ENCODE measurements at places on chromosomes 7 and 10. TPM values are rescaled to one million over a fixed set of nuclear protein-coding genes. Genes with fewer than 3 reads are reported as not detected.

DNA sequence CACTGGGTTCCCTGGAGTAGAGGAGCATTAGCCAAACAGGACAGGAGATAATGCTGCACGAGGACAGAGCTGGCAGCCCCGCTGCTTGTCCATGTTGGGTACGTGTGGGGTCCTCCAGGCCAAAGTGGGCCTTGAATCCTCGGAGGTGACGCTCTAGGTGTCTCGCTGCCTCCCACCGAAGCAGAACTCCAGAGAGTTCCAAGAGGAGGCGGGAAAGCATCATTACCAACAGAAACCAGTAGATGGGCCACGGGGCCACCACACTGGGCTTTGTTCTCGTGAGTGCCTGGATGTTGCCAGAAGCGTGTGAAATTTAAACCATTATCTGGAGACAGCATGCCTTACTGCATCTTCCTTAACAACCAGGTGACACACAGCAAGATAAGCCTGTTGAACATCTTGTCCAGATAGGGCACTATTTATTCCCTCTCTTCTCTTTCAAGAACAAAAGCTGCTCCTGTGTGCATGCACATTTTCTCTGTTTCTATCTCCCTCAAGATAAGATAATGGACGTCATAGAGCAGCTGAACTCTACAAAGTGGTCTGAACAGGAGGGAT is 56.8 kb downstream of the TNS3 start:
- no peak for DNase-seq

- DNase-seq = peak; percentile 80
Measured at GRCh38 chr7:113548561-113548960, 370.2 kb downstream of the PPP1R3A start.

GRCh38 chr10:126481181-126481580 is 92.9 kb upstream of the ADAM12 start:
- DNase-seq = no peak

- no peak for DNase-seq
Measured at GRCh38 chr7:47735431-47736345, 153.8 kb upstream of the TNS3 start.

DNA sequence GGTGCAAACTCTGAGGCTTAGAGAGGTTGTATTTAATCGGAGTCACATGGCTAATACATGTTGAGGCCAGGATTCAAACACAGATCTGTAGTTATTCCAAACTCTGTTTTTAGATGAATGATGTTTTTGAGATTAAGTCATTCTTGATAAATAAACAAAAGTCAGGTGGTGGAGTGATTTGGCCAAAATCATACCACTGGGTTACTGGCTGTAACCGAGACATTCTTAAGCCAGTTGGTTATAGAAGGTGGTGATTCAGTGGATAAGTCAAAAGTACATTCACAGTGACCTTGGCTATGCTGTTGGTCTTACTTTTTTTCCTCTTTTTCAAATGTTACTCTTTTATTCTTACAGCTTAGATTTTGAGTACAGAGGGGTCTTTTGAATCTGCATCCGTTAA is 361.4 kb downstream of the KIF20B start:
- no peak for DNase-seq

- DNase-seq = no peak
Measured at GRCh38 chr7:103951311-103951710, 38.1 kb downstream of the RELN start.

DNA sequence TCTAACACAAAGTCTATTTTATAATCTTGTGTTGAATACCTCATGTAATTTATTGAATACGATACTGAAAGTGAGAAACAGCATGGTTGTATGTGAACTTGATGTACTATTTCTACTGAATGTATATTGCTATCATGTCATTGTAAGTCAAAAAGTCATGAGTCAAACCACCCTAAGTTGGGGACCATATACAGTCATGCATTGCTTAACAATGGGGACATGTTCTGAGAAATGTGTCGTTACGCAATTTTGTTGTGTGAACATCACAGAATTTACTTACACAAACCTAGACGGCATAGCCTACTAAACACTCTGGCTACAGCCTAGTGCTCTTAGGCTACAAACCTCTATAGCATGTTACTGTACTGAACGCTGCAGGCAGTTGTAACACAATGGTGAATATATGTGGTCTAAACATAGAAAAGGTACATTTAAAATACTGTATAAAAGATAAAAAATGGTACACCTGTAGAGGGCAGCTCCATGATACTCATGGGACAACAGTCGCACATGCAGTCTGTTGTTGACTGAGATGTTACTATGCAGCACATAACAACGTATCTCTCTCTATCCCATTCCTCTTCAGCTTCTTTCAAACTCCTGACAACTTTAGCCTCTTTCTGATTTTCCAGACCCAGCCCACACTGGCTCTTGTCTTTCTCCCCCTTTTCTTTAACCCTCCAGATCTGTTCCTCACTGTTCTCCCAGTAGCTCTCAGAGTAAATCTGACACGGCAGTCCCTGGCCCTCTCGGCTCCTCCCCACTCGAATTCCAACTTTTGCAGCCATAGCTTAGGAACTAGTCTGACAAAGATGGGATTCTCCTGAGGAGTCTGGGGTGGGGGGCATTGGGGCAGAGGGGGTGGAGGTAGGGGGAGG is 90.1 kb downstream of the SNX10 start:
- DNase-seq = no peak

- no peak for DNase-seq
Measured at GRCh38 chr10:92303096-92303495, 12.1 kb downstream of the MARCHF5 start.

GRCh38 chr7:85693326-85693725 is 506.5 kb upstream of the SEMA3D start:
- DNase-seq = no peak

DNA sequence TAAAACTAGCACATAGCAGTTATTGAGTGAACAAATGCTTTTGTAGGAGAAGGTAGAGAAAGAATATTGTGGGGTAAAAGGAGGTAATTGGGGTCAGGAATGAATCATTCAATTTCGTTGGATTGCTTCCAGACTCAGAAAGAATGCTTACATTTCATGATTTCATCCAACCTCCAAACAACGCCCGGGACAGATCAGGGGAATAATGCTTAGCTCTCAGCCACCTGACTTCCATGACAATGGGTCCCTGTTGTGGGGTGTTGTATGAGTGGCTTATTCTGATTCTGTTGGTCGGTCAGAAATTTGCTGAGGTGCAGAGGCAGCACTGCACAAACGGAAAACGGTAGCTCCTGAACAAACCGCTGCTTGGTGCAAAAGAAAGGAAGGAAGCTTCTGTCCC is 24.0 kb upstream of the INPP5F start:
- peak; percentile 27 for DNase-seq

GRCh38 chr7:117041822-117042221 is 88.5 kb downstream of the ST7 start:
- no peak for DNase-seq

GRCh38 chr10:85847085-85847484 is 519.5 kb downstream of the GRID1 start:
- no peak for DNase-seq

DNA sequence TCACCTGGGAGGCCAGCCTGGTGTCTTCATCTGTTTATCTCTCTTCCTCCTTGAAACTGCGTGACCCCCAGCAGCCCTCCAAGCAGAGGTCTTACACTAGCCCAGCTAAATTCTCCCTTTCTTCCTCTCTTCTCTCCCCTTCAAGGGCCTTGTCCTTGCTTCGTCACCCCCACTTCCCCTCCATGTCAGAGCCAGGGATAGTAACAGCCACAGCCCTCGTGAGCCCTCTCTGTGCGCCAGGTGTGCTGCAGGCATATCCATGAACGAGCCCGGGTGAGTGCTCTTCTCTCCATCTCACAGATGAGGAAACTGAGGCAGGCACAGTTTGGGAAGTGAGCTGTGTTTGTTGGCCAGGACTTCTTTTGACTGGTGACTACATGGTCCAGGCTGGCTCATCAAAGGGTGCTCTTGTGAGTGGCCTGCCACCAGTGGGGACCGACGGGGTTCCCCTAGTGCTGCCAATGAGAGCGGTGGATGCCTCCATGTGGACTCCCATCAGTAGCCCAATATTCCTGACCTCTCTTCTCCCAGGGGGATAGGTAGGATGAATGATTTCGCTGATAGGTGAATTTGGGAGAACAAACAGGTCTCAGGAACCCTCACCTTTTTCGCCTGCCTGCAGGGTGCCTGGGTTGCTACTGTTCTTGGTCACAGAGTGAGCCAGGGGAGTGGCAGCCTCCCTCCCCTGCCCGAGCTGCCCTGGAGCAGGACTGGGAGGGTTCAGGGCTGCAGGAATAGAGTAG is 38.1 kb downstream of the ADRA2A start:
- no peak for DNase-seq

GRCh38 chr7:47233996-47234395 is 347.9 kb downstream of the TNS3 start:
- no peak for DNase-seq

DNA sequence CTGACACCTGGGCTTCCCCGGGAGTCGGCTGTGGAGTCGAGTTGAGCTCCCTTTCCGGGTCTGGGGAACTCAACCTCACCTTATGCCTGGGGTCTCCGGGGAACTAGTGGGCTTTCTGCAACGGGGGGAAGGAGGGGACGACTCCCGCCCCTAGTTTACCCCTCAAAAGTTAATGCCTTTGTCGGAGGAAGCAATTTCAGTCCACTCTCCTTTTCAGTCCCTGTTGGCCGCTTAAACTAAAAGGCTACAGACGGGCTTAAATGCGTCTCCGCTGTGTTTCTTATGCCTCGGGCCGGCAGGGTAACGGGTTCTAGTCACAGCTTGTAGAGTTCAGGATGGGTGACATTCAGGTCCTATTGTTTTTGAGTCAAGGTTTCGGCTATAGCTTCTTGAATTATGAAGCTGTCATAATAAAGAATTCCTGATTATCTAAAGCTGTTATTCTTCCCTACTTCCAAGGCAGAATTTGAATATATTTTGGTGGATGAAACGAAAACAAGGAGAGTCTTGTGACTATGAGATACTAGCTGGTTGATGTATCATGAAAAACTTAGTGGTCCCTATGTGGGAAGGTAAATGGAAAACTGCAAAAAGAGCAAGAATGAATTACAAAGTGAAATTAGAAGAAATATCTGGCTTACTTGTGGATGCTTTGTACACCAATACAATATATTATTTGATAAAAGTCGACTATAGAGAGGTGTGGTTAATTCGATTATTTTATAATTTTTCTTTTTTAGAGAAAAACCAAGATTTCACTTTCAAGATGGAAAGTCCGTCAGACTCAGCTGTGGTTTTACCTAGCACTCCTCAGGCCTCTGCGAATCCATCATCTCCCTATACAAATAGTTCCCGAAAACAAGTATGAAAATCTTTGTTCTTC is 495 bp downstream of the SFR1 start:
- DNase-seq = no peak

GRCh38 chr7:24971333-24972165 is 8.4 kb downstream of the OSBPL3 start:
- DNase-seq = peak; percentile 89

GRCh38 chr10:110305767-110306451 is 1.2 kb upstream of the SMNDC1 start:
- DNase-seq = peak; percentile 92

GRCh38 chr10:112278871-112279270 is 4.3 kb upstream of the TECTB start:
- no peak for DNase-seq

DNA sequence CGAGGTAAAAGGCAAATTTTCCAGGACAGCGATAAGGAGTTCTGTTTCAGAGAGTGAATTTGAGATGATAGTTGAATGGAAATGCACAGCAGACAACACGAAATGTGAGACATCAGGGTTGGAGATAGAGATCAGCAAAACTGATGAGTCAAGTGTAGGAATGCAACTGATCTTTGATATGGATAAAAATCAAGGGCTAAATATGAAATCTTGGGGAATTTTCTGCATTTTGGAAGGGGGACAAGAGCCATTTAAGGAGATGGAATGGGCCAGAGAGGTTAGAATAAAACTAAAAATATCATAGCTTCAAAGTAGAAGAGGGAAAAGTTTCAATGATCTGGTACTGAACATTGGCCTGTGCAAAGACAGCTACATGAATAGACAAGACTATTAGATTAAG is 11.5 kb downstream of the CISD1 start:
- DNase-seq = peak; percentile 47

DNA sequence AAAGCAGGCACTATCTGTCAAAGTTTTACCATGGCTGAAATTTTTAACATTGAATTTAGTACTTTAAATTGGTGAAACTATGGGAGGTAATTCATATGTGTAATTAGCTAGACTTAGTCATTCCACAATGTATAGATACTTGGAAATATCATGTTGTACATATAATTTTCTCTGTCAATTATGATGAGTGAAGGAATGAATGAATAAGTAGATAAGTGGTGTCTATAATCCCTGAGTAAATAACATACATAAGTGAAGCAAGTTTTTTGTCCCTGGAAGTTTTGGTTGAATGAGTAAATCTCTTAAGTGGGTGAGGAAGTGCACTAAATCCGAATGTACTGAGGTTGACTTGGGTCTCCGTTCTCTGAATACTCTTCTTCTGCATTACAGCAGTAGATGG is 201.0 kb downstream of the CSTF2T start:
- DNase-seq = no peak

DNA sequence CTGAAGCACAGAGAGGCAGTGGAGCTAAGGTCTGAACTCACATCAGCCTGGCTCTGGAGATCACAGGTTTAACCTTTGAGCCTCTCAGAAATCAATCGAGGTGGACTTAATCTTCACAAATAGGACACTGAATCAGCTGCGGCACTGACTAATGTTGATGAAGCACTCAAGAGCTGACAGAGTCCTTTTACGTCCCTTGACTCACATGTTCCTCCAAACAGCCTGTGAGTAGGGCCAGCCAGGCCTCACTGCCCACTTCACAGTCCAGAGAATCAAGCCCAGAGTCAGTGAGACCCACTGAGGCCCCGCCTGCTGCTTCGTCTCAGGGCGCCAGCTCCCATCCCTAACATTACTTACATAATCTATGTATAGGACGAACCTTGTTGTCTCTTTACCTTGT is 63.1 kb downstream of the TNS3 start:
- no peak for DNase-seq

GRCh38 chr10:51468424-51468823 is 231.0 kb downstream of the CSTF2T start:
- DNase-seq = no peak

DNA sequence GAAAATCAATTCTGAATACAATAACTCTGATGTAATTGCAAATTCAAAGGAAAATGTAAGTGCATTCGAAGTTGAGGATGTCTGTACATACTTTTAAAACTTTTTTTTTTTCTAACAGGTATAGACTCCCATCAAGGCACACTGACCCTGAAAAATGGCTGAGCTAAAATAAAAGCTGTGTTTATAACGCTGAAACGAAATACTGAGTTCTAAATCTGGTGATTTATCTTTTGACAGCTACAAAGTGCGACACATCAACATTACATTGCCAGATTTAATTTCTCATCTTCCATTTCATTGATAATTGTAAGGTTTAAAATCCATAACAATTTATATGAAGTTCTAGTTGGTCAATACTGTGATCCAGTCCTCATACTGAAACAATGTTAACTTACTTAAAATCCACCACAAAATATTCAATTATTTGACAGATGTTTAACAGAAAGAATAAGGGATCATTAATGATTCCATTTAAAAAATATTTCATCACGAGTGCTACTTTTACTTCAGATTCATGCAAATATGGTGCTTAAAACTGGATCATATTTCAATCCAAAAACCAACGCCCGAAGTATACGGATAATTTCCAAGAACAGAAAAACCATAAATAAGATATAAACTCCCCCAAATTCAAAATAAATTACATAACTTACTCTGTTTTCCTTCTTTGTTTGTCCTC is 1.4 kb downstream of the RAB11FIP2 start:
- DNase-seq = peak; percentile 6

- no peak for DNase-seq
Measured at GRCh38 chr7:91800389-91800788, 80.1 kb downstream of the MTERF1 start.

FHIP2A gene
- 14.1 TPM for total RNA-seq

EMX2 gene
- 1.5 TPM for total RNA-seq

ANKRD1 gene
- not detected for total RNA-seq

CCL24 gene
- total RNA-seq = not detected

CYP2W1 gene
- total RNA-seq = not detected

PON2 gene
- 57.5 TPM for total RNA-seq

CRYGN gene
- not detected for total RNA-seq

All from foreskin keratinocyte (primary cell).